Stimulated activated CD4-positive, alpha-beta T cell treated with anti-CD3 and anti-CD28 coated beads, Interleukin-12 subunit alpha, Interleukin-12 subunit beta, amount 100 ng/mL, for 4 hours (primary cell): ENCODE measurements at places on chromosomes 6 and 20.

GRCh38 chr6:14088600-14089192, 28.9 kb upstream of the CD83 start:
- DNase-seq: no peak

GRCh38 chr20:47784599-47785310, 526 bp downstream of the SULF2 start:
- DNase-seq: no peak

DNA sequence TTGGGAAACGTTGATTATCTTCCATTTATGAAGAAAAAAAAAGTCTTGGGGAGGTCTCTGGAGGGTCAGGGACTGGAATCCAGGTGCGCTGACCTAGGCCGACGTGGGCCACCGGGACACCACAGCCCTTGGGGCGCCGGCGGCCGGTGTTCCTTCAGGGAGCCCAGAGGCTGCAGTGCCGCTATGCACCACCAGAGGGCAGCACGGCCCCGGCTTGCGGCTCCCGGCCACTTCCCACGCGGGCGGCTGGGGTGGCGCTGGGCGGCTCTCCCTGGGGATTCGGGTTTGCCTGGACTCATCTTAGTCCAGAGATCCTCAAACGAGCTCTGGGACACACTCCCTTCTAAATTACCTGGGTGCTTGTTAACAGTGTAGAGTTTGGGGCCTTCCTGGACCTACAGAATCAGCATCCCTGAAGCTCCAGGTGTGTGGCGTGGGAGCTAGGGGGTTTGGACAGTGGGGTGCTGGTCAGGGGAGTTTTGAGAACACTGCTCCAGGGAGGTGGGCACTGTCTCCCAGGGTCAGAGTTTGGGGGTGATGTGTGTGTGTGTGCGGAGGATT, 23.0 kb upstream of the GTSF1L start:
- DNase-seq: peak; percentile 90

DNA sequence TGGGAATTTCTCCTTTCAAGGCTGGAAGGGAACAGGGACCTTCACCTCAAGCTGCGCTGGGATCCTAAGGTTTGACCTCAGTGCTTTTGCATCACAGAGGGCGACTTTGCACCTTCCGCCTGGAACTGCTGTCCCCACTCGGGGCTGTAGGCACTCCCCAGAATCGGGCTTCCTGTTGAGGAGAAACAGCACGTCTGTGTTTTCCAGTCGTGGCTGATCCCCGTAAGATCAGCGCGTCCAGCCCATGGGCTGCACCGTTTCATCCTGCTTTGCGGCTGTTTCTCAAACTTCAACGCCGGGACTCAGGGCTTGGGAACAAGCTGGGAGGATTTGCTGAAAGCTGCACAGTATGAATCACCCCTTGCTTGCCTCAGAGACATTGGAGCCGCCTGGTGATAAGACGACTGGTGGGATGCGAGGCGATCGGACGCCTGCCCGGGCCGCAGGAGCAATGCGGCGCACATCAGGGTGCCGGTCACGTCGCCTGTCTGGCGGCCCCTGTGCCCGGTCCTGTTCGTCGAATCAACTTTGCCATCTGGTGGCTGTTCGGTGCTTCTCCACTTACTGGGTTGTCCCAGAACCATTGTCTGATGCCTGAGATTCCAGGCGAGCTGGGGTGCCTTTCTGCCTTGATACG, 53.6 kb upstream of the FRMD1 start:
- no peak for DNase-seq

- no peak for DNase-seq
Measured at GRCh38 chr20:56748476-56749377, 119.6 kb downstream of the TFAP2C start.
